Amygdala (tissue), 56 donors: ENCODE measurements at places on chromosomes 5 and 9.

DNA sequence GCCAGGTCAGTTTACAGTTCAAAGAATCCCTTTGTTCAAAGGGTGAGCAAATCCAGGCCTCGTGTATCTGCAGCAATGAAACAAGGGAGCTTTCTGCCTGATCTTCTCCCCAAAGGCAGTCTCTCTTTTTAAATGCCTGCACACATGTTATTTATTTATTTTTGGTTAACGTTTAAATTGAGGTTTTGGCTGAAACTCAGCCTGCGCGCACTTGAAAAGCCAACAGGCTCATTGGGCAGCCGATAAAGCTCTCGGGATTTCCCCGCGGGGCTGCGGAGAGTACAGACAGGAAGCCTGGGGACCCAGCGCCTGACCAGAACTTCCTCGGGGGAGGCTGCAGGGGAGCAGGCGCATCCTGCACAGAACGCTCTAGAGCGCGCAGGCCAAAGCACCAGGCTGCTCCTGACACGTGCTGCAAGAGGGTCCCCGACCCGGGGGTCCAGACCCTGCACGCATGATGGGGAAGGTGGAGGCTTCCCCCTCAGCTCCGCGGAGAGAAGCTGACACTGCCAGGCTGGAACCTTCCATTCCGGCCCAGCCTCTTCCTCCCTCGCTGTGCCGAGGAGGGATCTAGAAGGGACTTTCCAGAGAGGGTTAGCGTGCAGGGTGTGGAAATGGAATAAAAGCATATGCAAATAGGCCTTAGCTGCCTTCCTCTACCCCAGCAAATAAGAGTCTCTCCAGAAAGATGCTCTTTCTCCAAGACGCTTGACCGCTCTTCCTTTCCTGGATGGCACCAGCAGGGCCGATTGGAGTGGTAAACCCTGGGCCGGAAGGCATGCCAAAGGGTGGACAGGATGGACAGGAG is 46.1 kb downstream of the PTTG1 start:
- no peak for DNase-seq

- DNase-seq = peak; percentile 29
Measured at GRCh38 chr5:180343831-180344695, 9.1 kb downstream of the GFPT2 start.

DNA sequence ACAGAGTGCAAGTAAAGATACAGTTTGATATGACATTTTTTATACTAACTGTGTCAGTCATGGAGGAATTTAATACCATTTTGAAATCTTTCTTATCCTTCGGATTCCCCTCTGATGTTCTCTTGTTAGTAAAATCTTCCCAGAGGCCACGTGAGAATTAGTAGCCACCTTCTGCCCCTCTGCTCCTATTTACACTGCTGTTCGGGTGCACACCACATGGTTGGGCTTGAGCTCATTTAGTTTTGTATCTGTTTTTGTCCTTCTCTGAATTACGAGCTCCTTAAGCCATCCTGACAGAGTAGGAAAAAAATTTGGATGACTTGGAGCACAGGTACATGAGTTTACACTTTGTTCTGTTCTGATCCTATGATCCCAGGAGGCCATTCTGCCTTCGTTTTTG is 109.7 kb downstream of the SV2C start:
- no peak for DNase-seq

- no peak for DNase-seq
Measured at GRCh38 chr5:65926893-65927292, 518 bp downstream of the ERBIN start.

DNA sequence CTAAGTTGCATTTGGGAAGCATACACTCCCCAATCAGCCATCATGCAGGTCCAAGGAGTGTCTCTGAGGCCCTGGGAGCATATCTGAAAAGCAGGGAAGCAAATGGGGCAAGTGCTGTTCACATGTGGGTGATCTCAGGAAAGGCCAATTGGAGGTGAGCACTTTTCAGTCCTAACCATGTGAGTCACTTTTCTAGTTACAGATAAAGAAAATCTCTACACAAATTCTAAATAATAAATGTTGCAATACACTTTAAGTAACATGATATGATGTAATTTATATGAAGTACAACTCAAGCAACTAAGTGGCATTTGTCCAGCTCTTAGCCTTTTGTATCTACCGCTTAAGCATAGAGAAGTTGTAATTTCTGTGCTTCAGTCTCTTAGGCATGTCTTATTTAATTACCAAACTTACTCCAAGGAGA is 18.4 kb downstream of the ADAMTS16 start:
- no peak for DNase-seq

DNA sequence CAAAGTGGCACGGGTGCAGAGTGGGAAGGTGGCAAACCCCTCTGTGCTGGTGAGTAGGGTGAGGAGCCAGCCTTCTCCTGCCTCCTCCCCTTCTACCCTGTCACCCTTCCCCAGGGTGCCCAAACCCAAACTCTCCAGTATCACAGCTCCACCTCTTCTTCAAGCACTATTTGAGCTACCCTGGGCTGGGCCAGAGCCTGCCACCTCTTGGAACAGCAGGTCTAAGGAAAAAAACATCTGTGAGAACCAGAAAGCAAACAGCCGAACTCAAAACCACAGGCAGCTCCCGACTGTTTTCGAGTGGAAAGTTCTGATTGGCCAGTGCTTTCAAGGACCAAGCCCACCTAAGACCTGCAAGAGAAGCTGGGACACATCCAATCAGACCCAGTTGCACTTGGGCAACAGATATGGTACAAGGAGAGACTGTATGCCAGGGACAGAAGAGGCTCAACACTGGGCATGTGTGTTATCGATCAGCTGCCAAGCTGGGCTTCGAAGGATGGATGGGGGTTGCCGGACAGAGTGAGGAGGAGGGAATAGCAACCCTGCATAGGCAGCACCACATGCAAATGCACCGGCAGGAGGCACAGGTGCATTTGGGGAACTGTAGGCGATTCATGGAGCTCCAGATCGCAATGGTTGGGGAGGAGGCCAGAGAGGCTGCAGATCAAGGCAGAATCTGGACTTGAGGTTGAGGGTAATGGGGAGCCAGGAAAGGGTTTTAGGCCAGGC is 19.7 kb downstream of the ACSL6 start:
- DNase-seq = no peak

GRCh38 chr5:6634788-6635430 is 1.7 kb downstream of the SRD5A1 start:
- no peak for DNase-seq

- no peak for DNase-seq
Measured at GRCh38 chr9:133252301-133253020, 22.5 kb downstream of the ABO start.

DNA sequence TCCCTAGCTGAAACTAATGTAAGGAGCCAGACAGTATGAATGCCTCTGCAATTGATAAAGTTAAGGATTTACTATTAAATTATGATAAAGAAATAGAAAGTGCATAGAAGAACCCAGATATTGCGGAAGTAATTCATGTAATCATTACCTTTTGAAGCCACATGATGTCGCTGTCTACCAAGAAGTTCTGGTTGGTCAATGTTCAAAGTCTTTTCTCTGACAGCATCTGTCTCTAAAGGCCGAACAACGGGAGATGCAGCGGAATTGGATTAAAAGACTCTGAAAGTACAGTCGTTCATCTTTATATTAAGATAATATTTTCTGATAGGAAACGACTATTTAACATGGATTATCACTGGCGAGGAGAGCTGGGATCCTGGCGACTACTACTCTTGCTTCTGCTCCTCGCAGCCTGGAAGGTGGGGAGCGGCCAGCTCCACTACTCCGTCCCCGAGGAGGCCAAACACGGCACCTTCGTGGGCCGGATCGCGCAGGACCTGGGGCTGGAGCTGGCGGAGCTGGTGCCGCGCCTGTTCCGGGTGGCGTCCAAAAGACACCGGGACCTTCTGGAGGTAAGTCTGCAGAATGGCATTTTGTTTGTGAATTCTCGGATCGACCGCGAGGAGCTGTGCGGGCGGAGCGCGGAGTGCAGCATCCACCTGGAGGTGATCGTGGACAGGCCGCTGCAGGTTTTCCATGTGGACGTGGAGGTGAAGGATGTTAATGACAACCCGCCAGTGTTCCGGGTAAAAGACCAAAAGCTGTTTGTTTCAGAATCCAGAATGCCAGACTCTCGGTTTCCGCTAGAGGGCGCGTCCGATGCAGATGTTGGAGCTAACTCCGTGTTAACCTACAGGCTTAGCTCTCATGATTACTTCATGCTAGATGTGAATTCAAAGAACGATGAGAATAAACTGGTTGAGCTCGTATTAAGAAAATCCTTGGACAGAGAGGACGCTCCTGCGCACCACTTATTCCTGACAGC is at the start of gene PCDHA8:
Gene PCDHA8, plus strand, starts transcription at position 210 of the 985 bp plus-strand sequence. Its CDS starts 135 bp downstream, at position 345.
- DNase-seq = no peak

- DNase-seq = no peak
Measured at GRCh38 chr9:92480291-92480771, 2.0 kb downstream of the ASPN start.

GRCh38 chr5:9468060-9468388 is 77.9 kb downstream of the SEMA5A start:
- no peak for DNase-seq

DNA sequence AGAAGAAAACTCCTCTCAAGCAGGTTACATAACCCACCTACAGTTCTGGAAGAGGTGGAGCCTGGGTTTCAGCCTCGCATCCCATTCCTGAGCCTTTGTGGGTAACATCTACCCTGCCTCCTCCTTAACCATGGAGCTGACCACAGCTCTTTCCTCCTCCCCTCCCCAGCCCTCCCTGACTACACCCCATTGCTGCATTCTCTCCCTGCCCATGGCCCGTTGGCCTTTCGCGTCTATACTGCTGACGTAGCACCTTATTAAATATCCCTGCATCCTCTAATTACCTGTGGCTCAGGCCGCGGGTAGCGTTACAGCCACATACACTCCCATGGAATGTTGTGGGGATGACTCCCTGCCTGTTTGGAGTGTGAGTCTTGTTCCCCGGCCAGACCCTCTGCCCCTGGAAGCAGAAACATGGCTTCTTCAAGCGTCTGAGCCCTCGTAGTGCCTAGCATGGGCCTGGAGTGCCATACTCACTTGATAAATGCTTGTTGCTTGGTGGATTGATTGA is 72.8 kb downstream of the WWC1 start:
- DNase-seq = no peak

DNA sequence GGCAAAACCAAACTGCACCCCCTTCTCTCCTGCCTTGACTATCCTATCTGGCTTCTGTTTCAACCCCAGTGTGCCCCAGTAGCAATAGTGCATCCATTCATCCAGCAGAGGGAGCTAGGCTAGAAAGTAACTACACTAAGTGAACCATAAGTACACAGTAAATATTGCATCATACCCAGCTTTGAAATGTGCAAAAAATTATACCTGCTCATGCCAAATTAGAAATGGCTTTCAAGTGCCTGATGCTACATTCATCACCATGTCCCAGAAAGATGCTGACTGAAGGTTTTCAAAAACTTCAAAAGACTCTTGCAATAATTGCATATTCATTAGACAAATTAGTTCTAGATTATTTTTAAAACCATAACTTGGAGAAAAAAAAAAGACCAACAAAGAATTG is 153.5 kb downstream of the PRELID2 start:
- no peak for DNase-seq

DNA sequence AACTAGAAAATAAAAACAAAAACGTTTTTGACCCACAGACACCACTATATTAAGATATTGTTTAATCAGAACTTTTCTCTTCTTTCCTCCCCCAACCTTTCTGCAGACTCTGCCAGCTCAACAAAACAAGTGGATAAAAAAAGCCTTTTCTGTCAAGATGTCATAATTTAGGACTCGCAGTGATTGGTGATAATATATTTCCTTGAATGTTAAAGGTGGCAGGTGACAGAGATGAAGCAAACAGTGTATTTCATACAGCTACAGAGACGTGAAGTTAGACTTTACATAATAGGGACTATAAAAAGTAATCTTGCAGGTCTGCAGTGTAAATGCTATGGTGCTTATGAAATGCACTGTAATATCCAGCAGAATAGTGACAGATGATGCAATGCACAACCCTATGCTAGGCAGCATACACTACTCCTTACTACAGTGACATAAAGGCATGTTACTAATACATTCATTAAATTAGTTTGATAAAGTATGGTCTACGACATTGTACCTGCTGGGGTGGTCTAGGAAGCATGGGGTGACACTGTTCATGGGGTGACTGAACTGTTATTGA is 326.7 kb upstream of the GRAMD2B start:
- DNase-seq = no peak

GRCh38 chr5:132496631-132497487 is 6.3 kb upstream of the IRF1 start:
- peak; percentile 60 for DNase-seq

- DNase-seq = no peak
Measured at GRCh38 chr5:149707097-149707496, 23.0 kb upstream of the PPARGC1B start.

DNA sequence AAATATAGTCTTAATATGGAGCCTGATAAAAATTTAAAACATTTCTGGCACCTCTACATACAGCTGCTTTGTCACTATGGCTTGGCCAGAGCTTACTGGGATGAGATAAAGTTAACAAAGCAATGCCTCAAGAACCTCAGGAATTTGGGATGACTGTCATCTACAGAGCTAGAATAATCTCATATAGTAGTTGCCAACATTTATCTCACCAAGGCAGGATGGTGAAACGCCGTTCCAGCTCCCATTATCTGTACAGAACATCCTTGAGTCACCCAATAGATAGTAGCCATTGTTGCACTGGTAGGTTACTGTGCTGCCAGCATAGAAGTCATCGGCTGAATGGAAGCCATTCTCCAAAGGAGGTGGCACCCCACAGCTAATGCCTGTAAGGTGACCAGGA is 94.6 kb upstream of the TXNDC8 start:
- DNase-seq = no peak

GRCh38 chr5:72537166-72537565 is 30.0 kb upstream of the ZNF366 start:
- no peak for DNase-seq

DNA sequence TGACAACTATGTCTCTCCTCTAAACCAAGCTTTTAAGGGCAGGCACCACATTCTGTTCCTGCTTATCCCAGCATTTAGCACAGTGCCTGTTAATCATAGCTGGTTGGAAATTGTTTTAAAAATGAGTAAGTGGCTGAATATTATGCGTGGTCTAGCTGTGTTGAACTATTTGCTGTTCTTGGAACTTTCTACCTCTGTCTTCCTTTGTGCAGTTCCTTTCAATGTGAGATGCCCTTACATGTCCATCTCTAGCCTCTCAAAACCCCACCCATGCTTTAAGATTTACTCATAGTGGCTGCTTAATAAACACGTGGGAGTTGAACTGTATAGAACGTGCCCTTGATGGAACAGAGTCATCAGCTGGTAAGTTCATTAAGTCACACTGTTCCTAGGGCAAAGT is 34.5 kb downstream of the C9orf57 start:
- DNase-seq = no peak

GRCh38 chr9:83701769-83702168 is 6.0 kb downstream of the UBQLN1 start:
- DNase-seq = no peak

DNA sequence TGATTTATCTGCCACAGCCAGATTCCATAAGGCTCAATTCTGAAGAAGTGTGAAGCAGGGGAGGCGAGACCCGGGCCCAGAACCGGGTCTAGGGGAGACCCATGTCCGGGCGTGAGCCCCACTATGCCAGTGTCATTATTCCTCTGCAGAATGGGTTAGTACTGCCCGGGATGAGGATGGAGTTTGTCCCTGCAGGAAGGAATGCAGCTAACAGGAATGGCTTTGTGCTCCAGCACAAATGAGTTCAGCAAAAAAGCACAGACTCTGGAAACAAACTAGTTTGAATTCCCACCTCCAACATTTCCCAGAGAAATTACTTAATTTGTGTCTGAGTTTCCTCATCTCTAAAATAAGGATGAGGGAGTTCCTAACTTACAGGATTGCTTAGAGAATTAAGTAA is 202.9 kb downstream of the SYK start:
- no peak for DNase-seq

GRCh38 chr5:116375926-116376325 is 198.7 kb downstream of the SEMA6A start:
- DNase-seq = no peak

- no peak for DNase-seq
Measured at GRCh38 chr5:113271745-113272454, 162.9 kb downstream of the TSSK1B start.
